ENCODE measurements at places on chromosomes 4 and X.

DNA sequence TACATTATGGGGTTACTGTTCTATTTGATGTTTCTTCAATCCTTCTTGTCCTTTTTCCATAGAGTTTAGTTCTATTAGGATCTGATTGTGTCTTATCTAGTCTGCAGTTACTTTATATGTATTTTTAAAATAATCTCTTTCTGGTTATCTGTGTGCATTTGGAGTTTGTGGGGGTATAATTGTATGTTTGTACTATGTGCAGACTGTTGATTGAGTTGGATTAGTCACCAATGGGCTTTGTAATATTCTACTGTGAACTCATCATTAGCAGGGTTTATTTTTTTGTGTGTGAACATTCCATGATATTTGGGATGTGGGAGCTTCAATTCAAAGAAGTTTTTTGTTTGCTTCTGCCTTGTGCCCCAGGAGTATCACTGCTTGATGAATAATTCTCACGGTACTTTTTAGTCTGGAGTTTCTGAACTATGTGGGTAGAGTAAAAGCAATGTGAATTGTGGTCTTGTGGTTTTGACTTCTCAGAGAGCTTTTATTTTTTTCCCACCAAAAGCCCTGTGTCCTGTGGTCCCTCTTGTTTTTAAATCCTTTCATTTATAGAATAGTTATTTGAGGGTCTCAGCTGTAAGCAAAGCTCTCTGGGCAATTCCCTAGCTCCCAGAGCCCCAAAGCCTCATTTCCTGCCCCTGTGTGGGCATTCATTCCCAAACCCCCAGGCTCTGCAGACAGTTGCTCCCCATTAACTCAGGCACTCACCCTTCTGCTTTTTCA, 127.8 kb downstream of the PHKA2 start:
- DNase-seq, result no peak

- DNase-seq, result no peak
Observed at GRCh38 chrX:39320165-39320564, 518.9 kb downstream of the MID1IP1 start.

- no peak for DNase-seq
Observed at GRCh38 chr4:8904041-8904501, 32.4 kb upstream of the HMX1 start.

GRCh38 chr4:56235011-56235410, 152.3 kb downstream of the AASDH start:
- DNase-seq, result no peak

GRCh38 chr4:142369141-142369540, 477.0 kb downstream of the INPP4B start:
- no peak for DNase-seq

DNA sequence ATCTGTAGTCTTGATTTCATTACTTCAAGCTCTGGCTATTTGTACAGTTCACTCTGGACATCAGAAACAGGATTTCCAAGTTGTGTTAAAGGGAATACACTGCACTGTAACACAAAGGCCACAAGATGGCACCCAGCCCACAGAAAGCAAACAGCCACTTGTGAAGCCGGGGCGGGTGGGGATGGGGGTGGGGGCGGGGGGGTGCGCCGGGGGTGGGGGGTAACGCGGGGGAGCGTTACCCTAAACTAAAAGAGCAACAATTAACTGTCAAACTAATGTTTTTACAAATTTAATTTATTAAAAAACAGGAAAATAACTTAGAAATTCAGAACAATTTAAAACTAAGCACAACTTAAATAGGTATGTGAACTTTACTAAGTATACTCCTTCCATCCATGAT, 27.3 kb downstream of the PRDX4 start:
- peak; percentile 68 for DNase-seq

- DNase-seq, result no peak
Observed at GRCh38 chrX:30786374-30786773, 102.7 kb downstream of the TAB3 start.
